ENCODE measurements at places on chromosomes 7 and 10. TPM values are rescaled to one million over a fixed set of nuclear protein-coding genes. Genes with fewer than 3 reads are reported as not detected.

DNA sequence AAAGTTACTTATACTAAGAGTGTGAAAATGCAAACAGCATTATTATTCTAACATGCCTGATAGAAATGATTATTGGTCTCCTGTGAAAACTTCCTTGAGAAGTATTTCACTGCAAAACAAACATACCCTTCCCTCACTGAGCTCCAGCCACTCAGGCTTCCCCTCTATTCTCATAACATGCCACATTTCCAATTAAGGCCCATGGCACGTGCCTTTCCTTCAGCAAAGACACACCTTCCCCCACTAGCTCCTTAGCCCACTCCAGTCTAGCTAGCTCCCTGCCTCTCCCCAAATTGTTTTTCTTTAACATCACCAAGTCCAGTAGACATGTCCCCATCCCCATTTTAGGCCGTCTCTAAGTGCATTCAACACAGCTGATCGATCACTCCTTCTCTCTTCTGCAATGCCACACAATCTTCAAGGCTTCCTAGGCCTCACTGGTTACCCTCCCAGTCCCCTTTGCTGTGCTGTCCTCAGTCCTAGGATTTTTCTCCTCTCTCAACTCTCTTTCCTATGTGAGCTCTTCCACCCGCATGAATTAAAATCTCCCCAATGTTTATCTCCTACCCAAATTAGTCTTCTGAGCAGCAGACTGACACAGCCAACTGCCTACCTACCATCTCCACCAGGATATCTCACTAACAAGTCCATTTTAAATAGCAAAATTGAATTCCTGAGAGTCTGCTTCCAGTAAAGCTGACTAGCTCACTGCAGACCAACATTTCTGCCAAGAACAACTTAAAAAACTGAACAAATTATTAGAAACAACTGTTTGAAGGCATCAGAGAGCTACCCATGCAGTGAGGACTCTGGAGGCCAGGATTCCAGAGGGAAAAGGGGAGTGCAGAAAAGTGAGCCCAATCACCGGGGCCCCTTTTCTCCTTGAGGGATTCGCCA lies 11.9 kb downstream of the CYTH3 start:
- no peak for DNase-seq

GRCh38 chr7:22192801-22193200 lies 164.2 kb downstream of the RAPGEF5 start:
- no peak for DNase-seq

DNA sequence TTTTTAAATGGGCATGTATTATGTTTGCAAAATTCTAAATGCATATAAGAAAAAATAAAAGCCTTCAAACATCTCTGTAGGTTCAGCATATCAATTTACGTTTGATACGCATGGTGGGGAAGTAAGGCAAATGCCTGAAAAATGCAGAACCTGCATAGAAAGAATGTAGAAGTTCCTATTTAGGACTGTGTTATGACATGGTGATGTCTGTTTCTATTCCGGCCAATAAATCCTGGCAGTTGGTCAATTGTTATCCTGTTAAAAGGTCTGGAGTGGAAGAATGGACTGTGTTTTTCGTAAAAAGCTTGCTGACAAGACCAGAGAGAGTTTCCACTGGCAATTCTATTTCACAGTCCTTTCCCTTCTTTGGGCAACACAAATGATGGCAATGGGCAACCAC lies 49.6 kb upstream of the CAV2 start:
- no peak for DNase-seq

DNA sequence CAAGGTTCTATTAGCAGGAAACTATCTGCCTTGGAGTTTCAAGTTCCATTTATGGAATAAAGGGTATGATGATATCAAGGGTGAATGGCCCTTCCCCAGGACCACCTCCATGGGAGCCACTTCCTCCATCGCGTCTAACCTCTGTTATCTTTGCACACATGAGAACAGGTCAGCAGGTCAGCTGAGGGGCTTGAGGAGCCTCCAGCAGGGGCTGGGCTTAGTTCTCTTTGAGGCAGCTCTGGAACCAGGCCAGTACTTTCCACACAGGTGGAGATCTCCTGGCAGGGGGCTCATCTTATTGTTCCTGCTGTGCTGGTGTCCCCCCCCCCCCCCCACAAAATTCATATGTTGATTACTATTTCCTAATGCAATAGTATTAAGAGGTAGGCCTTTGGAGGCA lies 472.2 kb upstream of the ZMIZ1 start:
- no peak for DNase-seq

Gene UCMA
- polyA plus RNA-seq: not detected

Gene TWIST1
- polyA plus RNA-seq: 1.6 TPM

Gene PDK4
- polyA plus RNA-seq: not detected

Gene ADGRA1
- not detected for polyA plus RNA-seq

Measured in mammary epithelial cell (primary cell).